ENCODE measurements at places on chromosomes 1 and 21.

- no peak for DNase-seq
Measured at GRCh38 chr1:70874818-70875217, 172.8 kb downstream of the PTGER3 start.

GRCh38 chr1:241579434-241579833 is 47.3 kb downstream of the KMO start:
- DNase-seq: no peak

DNA sequence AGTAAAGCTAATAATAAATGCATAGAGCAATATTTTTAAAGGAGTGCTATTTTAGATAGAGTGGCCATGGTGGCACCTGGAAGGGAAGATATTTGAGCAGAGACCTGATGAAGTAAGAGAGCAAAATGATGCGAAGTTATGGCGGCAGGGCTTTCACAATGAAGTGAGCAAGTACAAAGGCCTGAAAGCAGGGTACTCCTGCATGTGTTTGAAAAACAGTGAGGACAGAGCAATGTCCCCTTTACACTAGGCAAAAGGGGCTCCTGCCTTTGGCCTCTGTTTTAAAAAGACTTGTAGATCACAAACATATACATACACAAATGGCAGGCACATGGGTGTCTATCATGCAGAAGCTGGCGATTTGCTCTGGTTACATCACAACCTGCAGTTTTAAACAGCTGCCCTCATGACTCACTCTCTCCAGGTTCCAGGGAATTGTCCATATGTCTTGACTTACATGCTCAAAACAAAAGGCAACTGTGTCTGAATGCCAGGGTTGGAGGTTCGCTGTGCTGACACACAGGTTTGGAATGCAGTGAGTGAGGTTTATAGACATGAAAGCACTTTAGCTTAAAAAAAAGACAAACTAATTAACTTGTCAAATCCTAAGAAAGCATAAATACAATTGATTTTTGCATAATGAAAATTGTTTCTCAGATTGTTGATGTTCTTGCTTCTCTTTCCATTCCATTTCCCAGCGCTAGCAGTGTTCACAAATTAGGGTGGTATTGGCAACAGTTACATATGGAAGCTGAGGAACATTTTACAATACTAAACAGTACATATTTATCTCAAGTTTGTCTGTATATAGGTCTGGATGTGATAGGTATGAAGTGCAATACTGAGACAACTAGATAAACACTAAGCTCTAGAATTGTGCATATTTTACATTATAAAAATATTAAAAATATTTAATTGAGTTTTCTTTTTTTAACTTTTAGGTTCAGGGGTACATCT is 313.9 kb downstream of the BARHL2 start:
- no peak for DNase-seq

DNA sequence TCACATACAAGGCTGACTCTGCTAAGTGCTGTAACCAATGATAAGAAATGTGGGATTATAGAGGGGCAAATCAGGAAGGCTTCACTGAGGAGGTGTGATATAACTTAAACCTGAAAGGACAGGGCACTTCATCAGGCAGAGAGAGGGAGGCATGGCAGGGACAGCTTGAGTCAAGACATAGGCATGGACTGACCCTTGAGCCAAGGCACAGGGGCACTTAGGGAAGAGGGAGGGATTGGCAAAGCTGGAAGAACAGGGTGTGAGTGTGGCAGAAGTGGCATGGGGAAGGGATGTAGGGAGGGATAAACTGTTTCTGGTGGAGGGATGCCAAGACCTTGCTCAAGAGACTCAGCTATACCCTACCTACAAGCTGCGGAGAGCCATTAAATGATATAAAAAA is 81.3 kb downstream of the PLXNA2 start:
- no peak for DNase-seq

- peak; percentile 55 for DNase-seq
Measured at GRCh38 chr1:923131-923990, at the start of gene SAMD11. Gene SAMD11 (plus strand): TSS chr1:923923. CDS start chr1:924432, 509 bp downstream.

GRCh38 chr1:233327651-233328141 is at the start of gene MAP3K21:
Gene MAP3K21 (plus strand): TSS chr1:233327724. CDS start chr1:233328029, 305 bp downstream.
- DNase-seq: no peak

DNA sequence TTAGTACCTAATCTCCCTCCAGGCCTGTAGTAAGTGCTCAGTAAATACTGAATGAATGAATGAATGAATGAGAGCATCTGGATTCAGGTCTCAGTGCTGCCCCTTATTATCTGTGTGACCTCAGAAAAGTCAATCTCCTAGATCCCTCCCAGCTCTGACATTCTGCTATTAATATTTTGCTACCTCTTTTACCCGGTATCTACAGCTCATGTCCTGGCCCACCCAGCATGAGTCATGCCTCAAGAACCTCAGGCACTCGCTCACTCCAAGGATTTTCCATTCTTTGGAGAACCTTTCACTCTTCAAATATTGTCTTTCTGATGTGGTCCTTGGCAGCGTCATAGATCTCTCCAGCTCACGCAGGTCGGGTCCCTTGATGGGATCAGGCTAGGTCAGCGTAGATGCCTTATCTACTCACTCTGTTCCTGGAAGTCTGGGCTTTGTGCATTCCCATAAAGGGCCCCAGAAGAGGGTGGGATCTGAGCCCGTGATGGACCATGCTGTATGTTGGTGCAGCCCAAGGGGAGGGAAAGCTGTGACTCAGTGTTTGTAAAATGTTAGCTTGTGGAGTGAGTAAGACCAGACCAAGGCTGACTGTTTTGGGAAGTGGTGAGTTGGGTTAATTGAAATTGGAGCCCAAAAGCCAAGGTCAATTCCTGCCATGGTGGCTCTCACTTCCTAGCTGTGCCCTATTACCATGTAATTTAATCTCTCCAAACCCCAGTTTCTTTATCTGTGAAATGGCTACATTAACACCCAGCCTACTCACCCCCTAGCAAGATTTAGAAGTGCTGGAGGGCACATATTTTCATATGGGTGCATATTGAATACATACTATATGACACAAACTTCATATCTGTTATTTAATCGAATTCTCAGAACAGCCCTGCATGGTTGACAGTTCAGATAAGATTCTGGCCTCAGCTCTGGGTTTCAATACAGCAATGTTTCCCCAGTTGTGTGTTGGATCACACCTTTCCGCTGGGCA is 214.1 kb upstream of the USP24 start:
- no peak for DNase-seq

DNA sequence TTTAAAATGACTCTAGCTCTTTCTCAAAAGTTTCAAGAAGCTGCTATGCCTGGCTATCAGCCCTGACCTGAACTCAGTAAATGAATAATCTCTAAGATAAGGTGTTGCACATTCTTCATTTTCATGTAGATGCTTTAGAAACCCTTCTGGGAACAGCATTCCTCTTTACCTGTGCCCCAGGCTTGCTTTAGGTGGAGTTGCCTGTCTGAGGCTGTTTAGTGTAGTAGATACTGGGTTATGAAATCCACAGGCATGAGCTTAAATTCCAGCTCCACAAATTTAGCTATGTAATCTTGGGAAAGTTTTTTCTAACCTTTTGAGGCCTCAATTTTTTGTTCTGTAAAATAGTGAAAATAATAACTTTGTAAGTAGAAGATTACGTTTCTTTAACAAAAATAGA is 41.6 kb downstream of the ATP6V1G3 start:
- no peak for DNase-seq

DNA sequence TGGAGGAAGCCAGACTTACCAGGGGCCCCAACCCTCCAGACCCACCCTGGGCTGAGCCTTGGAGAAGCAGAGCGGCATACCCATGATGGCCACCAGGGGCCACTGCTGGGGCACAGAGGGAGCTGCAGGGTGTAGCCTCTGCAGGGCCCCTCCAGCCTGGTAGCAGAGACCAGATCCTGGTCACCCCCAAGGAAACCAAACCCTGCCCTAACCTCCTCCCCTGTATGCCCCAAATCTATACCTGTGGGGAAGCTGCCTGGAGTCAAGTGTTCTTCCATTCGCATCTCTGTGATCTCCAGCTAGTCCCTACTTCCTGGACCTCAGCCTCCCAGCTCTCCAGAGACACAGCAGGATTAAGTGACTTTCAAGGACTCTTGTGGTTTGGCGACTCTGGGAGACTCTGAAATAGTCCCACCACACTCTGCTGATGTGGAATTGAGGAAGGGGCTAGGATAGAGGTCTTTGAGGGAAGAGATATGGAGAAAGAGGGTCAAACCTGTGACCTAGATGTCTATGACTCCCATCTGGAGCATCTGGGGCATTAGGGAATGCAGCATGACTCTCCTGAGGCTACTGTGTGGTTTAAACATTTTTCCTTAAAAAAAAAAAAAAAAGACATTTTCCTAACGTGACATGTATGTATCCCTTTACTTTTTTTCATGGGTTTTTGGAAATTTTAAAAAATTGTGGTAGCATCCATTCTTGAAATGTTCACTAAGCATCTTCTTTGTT is 119.2 kb upstream of the IPO9 start:
- DNase-seq: peak; percentile 49

DNA sequence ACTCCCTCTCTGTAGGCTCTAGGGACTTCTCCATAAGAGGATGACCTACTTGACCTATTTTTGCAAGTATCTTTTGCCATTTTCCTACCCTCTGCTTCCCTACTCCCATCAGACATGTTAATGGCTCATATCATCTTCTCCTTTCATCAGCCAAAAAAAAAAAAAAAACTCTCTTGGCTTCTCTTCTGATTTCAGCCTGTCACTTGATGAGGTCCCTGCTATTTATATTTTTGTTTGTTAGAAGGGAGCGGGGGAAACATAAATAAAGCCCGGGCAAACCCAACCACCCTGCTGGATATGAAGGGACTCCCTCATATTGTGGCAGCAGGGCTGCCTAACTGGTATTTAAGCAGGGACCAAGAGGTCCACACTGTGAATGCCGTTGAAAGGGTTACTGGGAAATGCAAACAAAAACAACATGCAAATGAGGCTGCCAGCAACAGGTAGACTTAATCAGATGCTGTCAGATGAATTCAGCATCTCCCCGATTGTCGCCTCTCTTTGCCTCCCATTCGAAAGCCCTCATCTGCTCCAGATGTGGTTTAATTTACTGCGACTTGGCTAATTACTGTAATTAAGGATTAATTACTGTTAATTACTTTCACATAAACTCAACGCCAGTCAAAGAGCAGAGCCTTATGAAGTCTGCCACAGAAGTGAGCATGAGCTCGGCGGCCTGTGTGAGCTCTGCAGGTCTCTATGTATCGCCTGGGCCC is 172.3 kb downstream of the PBX1 start:
- DNase-seq: no peak

- DNase-seq: no peak
Measured at GRCh38 chr1:193569096-193569982, 382.9 kb upstream of the B3GALT2 start.

DNA sequence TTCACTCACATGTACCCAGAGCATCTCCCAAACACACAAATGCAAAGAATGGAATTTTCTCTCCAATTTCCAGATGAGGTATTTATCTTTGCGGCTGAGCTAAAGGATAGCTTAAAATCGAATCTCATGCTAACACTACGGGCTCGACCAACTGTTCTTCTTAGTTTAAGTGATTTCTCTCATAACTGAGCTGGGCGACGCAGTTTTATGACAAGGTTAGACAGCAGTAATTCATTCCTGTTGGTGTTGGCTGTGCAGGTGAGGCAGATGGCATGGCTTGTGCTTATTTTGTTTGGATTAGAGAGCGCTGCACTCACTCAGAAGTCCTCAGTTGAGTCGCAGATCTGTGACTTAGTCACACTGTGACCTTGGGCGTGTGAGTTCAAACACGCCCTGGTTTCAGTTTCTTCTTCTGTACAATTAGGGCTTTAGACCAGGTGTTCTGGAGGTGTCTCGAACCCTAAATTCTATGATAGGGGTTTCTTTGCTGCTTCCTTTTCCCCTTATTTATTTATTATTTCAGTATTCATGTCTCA is 41.5 kb upstream of the MRPS6 start:
- DNase-seq: no peak

DNA sequence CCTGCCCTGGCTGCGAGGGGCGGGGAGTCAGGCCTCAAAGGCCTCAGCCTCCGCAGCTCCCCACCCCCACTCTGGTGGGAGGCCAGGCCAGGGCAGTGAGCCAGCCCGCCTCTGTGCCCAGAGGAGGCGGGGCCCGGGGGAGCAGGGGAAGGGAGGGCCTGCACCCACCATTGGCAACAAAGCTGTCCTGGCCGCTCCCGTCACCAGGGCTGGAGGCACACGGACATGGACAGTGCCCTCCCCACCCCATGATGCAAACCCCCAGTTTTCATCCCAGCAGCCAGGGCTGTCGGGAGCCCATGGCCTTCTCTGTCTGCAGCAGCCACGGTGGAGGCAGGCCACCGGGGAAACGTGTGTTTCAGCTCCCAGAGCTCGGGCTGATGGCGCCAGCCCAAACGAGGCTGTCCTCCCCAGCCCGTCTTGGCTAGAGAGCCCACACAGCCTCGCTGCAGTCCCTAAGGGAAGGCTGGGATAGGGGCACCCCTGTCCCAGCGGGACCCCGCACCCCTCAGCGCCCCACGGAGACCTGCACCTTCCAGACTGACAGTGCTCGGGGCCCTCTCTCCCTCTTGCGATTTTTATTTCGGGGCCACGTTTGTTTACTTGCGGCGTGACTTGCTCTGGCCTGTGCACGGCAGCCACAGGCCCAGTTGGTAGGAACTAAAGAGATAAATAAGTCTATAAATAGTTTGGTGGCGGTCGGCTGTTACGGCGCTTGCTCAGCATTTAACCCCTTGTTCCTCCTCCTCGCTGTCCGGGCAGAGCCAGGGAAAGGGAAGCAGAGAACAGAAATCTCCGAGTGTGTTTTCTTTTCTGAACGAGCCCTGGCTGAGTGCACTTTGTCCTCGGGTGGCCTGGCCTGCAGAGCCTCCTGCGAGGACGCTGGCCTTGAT is 101.8 kb downstream of the PRDM16 start:
- no peak for DNase-seq

- no peak for DNase-seq
Measured at GRCh38 chr1:109639063-109639840, 16.6 kb upstream of the GSTM4 start.

DNA sequence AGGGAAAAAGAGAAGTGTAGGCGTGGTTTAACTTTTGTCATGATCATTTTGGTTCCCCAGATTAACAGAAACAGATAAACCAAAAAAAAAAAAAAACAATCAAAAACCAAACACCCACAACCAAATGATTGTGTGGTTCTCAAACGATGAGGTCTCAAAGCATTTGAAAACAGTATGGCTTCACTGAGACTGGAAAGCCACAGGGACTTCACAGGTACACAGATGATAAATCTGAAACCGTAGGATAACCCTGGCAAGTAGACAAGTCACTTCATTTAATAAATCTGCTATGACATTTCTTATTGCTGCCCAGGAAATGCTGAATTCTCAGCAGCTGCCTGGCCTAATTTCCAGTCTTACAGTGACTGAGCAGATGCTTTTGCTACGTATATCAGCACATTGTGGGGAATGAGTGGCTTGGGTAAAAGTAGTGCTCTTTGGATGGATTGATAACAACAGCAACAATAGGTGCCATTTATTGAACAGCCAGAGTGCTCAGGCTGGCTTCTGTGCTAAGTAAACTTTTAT is 6.1 kb downstream of the ST6GALNAC3 start:
- DNase-seq: no peak

- no peak for DNase-seq
Measured at GRCh38 chr1:61504852-61505390, 220.0 kb downstream of the TM2D1 start.

GRCh38 chr1:157286646-157287420 is 148.6 kb upstream of the ETV3 start:
- no peak for DNase-seq

Measured in activated CD4-positive, alpha-beta T cell treated with anti-CD3 and anti-CD28 coated beads, Interleukin-2, amount 50 U/mL, for 4 hours (primary cell).